ENCODE measurements at places on chromosomes 7 and 10.

DNA sequence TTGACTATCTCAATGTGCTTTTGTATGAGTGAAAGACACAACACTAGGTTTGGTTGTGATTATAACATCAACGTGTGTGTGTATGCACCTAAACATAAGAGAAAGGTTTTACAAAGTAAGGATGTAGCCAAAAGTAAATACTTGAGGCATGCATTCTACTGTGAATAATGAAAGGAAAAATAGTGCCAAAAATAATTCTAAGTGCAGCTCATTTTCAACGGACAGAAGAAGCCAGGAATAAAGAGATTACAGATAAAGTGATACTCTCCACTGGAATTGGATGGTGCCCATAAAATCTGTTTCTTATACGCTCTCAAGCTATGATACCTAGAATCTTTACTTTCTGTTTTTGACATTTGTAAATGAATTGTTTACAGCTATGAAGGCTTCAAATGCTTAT lies 135.0 kb upstream of the TMEM72 start:
- DNase-seq: no peak

- DNase-seq: no peak
These were observed 27.5 kb downstream of the DPCD start for GRCh38 chr10:101615525-101616116.

GRCh38 chr7:94374721-94375566 lies 19.8 kb upstream of the COL1A2 start:
- DNase-seq: no peak

DNA sequence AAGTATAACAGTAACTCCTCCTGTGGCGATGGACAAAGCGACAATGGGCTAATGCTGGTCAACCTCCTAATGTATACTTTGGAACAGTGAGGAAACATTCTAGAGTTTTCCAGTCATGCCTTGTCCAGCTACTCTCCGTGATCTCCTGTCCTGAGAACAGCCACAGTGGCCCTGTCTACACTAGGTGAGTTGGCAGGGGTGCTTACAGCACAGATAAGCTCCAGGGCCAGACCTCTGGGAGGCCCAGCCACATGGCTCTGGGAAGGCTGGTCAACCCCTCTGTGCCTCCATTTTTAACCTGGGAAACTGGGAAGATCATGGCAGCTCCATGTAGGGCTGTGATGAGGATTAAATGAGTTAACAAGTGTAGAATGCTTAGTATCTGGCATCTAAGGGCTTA lies 57.0 kb downstream of the CLEC2L start:
- no peak for DNase-seq

- peak; percentile 77 for DNase-seq
These were observed 17.4 kb downstream of the PSPH start for GRCh38 chr7:56033671-56034432.

DNA sequence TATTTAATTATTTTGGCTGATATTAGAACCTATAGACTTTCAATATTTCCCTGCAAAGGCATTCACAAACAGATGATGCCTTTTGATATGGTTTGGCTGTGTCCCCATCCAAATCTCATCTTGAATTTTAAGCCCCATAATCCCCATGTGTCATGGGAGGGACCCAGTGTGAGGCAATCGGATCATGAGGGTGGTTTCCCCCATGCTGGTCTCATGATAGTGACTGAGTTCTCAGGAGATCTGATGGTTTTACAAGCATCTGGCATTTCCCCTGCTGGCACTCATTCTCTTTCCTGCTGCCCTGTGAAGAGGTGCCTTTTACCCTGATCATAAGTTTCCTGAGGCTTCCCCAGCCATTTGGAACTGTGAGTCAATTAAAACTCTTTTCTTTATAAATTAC lies 9.3 kb upstream of the PNLIPRP3 start:
- DNase-seq: no peak

DNA sequence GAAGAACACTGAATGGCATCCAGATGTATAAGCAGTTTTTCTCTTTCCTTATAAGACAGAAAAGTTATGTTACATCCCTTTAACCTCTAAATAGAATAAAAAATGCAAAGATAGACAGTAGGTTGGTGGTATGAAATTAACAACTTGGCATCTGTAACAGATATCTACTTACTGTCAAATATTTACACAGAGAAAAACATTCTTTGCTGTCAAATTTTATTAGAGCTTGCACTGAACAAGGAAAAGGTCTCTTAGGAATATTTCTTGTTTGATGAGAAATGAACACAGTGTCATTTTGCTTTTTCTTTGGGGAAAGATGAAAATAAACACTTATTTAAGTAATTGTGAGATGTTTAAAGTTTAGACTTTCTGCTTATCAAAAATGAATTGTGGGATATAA lies 65.6 kb upstream of the PCDH15 start:
- no peak for DNase-seq

DNA sequence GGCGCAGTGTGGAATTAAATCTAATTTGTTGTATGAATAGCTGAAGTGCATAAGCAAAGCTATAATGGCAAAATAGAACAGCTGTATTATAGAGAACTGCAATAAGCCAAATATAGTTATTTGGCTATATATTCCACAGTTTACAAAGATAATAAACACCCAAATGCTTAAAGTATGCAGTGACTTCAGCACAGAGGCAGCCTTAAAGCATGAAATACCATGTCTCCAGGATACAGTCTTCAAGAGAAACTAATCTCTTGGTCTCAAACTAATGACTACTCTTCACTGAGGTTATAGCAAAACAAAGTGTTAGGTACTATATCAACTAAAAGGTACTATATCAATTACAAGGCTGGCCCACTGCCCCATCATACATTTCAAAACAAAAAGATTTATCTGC lies 48.0 kb downstream of the NT5C2 start:
- DNase-seq: no peak

Measured in RKO (cell line).